Activated CD8-positive, alpha-beta T cell treated with anti-CD3 and anti-CD28 coated beads for 36 hours (primary cell): ENCODE measurements at places on chromosomes 12 and 14.

GRCh38 chr14:83441801-83442200, 1908.1 kb upstream of the SEL1L start:
- DNase-seq = no peak

GRCh38 chr12:32178341-32179010, 71.8 kb downstream of the BICD1 start:
- no peak for DNase-seq

DNA sequence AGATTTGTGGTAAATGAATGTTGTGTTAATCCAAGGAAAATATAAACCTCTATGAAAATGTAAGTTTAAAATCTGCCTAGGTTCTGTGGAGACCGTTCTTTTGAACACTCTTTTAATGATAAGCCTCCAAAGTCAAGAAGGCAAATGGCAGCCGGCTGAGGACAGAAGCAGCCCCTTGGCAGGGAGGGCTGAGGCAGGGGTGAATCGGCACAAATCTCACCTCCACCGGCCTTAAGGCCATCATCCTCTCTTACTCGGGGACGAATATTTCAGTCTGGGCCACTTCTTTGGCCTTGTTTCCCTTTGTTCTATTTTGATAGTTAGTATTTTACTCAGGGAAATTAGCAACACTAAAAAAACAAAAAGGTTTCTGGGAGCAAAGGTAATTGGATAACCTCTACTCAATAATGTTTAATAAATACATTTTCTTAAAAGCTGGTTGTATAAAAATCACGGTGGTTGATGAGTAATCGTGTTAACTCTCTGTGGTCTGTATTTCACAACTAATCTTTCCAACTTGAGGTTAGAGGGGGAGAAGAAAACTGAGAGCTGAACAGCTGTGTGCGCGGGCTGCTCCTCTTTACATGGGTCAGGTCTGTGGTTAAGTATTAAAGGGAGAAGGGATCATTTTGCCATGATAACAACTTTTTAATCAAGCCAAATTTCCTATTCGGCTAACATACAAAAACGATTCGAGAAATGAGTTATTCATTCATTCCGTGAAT, 18.6 kb downstream of the LGMN start:
- peak; percentile 69 for DNase-seq

DNA sequence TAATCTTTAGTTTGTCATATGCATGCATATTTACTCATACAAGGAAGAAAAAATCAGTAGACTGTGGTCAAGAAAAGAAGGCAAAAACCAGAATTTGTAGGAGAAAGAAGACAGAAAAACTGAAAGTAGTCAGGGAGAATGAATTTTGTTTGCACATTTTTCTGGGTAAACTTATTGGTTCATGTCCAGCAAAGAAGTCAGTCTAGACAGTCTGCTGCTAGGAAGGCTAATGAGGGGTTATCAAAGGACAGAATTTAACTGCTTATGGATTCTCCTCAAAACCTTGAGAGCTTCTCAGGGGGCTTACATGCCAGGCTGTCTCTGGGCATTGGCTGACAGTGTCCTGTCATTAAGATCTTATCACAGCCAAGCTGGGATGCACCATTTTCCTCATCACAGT, 293.9 kb downstream of the RPAP3 start:
- no peak for DNase-seq

DNA sequence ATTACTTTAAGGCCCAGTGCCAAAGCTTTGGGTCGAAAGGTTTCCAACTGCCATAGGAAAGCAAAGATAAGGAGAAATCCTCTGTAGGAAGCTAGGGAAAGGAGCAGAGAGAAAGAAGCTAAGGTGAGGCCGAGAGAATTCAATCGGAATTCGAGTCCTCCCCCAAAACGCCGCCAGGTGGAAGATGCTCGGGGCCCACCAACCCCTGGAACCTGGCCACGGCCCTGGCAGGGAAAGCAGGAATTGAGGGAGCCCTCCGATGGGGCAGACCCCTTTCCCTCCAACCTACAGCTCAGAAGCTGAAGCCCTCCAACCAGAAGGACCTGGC, 498 bp downstream of the GMFB start:
- no peak for DNase-seq

DNA sequence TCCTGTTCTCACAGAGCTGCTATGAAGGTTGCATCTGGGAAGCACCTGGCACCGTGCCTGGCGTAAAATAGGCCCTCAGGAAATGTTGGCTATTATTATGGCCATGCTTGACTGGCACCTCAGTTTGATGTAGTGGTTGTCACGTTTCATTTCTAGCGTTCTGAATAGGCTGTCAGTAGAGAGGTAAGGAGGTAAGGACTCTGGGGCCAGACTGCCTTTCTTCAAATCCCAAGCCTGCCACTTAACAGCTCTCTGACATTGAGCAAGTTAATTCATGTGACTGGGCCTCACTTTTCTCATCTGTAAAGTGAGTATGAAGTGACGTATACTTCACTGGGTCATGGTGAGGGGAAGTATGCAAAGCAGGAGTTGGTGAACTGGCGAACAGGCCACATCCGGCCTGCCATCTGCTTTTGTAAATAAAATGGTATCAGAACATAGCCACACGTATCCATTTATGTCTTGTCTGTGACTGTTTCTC, 196.2 kb downstream of the CACNA1C start:
- DNase-seq = no peak

DNA sequence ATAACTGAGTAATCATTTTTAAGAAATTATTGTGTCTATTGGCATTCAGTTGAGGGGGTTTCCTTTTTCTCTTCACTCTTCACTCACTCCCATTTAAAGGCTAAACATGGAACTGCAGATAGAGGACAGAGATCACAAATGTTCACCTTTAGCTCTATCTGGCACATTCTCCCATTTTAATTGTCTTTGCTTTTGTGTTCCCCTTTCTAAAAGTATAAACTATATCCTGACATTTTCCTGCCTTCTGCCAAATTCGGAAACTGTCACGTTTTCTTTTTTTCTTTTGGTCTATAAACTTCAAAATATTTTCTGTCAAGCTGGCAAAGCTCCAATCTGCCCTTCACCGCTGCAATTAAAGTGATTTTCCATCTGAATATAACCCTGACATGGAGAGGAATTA, 219.8 kb upstream of the CDKN3 start:
- DNase-seq = no peak

DNA sequence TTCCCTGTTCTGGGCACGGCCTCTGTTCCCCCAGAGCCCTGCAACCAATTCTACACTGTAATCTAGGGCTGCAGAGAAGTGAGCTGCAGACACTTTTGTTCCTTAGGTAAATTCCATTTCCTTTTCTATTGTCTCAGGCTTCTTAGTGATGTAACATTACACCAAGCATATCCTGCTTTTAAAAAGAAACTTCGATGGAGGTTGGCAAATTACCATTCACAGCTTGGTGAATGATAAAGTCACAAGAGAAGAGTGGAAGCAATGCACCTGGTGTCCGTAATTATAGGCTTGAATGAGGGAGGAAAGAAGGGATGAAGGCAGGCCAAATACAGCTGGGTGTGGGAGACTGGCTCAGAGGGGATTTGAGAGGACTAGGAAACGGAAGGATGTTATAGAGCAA, 68.6 kb downstream of the PPM1A start:
- DNase-seq = no peak

DNA sequence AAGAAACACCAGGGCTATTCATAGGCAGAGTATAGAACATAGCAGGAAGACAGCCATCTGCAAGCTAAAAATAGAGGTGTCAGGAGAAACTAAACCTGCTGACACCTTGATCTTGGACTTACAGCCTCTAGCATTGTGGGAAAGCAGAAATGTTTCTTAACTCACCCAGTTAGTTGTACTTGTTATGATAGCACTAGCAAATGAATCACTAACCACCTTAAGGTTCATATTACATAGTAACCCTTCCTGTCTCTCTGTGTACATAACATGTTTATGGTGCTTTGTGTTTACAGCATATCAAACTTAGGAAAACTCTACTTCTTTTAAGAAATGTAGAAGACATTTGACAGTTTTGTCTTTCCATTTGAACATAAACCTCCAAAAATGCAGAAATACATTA, 1031.3 kb downstream of the FSCB start:
- no peak for DNase-seq

DNA sequence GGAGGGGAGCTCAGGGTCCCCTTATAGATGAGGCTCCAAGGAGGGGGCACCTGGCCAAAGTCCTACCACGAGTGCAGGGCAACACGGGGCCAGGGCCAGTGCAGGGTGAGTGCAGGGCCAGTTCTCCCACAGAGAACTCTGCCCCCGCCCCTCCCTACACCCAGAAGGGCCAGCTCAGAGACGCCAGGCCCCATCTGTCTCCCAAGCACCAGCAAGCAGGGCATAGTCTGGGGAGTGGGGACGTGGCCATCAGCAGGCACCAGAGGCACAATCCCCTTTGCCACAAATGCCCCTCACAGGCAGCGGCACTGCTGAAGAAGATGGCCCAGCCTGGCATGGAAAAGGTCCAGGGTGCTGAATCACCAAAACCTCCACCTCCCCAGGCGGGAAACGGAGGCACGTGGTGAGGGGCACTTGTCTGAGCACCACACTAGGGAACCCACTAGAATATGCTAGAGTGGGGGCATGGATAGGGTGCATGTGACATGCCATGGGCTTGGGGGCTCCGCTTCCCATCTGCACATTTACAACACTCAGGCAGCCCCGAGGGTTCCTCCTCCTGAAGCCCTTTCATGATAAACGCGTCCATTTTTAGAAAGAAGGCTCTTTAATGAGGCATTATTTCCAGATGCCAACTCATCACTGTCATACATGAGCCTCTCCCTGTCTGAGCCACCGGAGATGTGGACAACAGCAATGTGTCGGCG, 17.8 kb downstream of the CCDC85C start:
- DNase-seq = no peak

DNA sequence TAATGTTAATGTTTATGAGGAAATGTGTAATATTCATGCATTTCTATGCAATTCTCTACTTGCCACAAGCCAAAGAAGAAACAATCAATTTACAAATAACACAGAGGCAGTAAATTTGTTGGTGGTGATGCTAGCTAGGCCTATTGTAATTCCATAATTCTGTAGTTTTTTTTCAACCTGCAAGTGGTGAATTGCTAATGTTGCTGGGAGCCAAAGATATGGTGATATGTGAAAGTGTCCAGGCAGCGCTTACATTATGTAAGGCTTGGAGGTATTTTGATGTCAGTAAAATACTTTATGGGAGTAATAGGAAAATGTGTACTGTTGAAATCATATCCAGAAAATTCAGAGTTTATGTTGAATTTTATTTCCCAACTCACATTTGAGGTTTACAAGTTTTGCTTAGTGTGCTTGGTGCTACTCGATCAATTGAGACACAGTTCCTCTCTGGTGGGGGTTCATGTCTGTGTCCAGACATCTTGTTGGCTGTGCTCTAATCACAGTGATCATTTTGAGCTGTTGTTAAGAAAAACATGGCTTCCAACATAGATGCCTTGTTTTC, 23.2 kb downstream of the TMTC2 start:
- DNase-seq = no peak

DNA sequence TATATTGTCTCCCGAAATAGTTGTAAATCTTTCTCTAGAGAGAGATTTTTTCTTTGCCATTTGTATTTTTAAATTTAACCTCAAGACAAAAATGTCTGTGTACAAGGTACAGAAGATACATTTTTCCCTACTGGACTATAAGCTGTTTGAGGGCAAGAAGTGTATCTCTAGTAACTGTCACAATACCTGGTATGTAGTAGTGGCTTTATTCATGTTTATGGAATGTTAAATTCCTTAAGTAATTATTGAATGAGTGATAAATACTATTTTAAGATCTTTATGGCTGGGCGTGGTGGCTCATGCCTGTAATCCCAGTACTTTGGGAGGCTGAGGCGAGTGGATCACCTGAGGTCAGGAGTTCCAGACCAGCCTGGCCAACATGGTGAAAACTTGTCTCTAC, 24.4 kb upstream of the CDK17 start:
- no peak for DNase-seq

DNA sequence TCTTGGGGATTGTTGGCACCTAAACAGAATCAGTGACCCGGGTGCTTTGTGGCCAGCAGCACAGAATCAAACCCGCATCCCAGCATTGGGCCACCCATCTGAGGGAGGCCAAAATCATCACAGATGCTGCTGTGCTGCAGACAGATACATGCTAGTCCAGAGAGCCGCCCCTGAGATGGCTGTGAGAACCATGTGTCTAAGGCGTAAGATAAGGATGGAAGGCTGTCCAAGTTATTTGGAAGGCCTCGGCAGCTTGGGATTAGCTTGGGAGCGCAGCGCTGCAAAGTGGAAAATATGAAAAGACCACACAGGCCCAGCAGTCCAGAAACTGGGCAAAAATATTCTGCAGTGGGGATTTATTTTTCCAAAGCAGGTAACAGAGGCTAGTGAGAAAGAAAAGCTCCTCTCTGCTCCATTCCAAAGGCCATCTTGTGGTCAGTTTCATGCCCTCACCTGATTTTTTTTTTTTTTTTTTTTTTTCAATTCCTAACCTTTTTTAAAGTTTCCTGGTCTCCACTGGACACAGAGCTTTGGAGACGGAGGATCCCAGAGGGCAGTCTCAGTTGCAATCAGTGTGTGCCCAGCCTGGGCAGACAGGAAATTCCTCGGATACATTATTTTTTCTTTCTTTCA, 178.9 kb upstream of the BCL2L14 start:
- DNase-seq = no peak

DNA sequence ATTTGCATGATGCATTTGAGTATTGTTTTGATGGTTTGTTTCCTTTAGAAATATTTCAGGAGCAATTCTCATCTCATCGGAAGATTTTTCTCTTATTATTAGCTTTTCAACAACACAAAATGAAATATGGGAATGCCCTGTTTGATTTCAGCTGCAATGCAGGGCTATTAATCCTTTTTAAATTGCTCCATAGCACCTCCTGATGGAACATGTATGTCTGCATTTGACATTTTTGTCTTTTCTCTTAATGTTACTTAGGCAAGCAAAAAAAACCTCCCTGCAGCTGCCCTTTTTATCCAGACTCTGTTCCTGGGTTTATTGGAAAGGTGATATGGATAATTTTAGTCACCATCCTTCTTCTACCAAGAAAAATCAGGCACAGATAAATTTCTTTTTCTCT, 895.8 kb downstream of the RPS29 start:
- no peak for DNase-seq

DNA sequence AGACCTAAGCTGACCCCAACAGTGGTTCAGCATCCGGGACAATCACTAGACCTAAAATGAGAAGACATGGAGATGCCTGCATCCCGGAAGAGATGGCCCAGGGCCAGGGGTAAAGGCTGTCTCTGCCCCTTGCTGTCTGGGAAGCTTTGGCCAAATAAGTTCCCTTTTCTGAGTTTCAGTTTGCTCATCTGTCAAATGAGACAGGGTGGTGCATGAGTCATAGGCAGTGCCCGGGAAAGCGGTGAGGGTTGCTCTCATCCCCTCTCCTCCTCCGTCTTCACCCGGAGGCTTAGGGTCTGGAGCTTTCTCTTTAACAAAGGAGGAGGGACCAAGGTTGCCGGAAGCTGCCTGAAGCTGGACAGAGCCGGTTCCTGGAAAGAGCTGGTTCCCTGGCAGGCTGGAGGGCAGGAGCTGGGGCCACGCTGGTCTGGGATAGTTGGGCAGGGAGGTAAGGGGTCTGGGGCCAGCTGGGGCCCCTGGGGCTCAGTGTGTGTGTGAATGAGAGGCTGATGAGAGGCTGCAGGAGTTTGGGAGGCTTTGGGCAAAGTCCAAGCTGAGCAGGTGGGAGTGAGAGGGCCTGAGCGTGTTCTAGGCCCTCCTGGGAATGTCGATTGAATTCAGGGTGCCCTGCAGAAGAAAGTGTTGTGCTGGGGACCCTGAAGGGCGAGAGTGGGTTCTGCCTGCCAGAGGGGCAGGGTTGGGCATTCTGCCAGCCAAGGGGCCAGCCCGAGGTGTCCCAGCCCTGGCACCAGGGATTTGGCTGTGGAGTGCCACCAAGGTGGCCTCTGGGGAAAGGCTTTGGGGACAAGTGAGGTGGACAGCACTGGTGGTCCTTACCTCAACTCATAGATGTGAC, at the start of gene SDSL:
Gene SDSL, plus strand, starts transcription at position 351 of the 856 bp plus-strand sequence. CDS start 5,603 bp downstream, outside the sequence.
- peak; percentile 58 for DNase-seq

GRCh38 chr12:569803-570434, 93.3 kb downstream of the NINJ2 start:
- DNase-seq = peak; percentile 92
